NCI-H748 treated with DMSO at 0.1 percent for 48 hours (cell line): ENCODE measurements at places on chromosomes 2 and 18.

- no peak for DNase-seq
Observed at GRCh38 chr2:34280606-34281005, 681.5 kb upstream of the FAM98A start.

DNA sequence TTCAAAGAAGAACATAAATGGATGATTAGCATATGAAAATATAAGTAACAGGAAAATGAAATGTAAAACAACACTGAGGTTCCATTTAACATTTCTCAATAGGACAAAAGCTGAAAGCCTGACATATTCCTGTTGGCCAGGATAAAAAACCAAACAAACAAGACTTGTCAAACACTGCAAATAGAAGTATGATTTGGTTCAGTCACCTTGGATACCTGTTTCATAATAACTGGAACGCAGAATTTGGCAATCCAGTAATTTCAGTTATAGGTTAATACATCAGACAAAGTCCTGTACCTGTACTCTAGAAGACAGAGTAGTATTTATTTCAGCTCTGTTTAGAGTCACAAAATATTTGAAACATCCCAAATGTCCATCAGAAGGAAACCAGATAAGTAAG is 16.5 kb upstream of the EVA1A start:
- DNase-seq, result no peak

- no peak for DNase-seq
Observed at GRCh38 chr2:122148128-122148767, 392.8 kb downstream of the TSN start.

- no peak for DNase-seq
Observed at GRCh38 chr2:4130651-4131050, 427.3 kb downstream of the DCDC2C start.

GRCh38 chr2:3024401-3024935 is 353.1 kb downstream of the EIPR1 start:
- DNase-seq, result no peak

- DNase-seq, result no peak
Observed at GRCh38 chr2:209845666-209846065, 74.0 kb downstream of the UNC80 start.

GRCh38 chr2:129165006-129165405 is 814.5 kb upstream of the RAB6C start:
- no peak for DNase-seq

DNA sequence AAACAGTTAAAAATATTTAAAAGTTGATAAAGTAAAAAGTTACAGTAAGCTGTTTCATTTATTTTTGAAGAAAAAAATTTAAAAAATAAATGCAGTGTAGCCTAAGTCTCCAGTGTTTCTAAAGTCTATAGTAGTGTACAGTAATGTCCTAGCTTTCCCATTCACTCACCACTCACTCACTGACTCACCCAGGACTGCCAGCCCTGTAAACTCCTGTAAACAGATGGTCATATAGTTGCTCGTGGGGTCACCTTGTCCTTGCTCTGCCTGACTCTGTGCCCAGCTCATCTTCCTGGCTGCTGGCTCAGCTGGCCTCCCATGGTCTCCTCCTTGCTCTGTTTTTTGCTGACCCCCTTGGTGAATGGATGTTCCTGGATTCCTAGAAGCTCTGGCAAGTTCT is 180.3 kb downstream of the VAPA start:
- no peak for DNase-seq

GRCh38 chr2:180985771-180986395 is 5.5 kb downstream of the UBE2E3 start:
- DNase-seq, result no peak
